ENCODE measurements at places on chromosomes 2 and 18.

DNA sequence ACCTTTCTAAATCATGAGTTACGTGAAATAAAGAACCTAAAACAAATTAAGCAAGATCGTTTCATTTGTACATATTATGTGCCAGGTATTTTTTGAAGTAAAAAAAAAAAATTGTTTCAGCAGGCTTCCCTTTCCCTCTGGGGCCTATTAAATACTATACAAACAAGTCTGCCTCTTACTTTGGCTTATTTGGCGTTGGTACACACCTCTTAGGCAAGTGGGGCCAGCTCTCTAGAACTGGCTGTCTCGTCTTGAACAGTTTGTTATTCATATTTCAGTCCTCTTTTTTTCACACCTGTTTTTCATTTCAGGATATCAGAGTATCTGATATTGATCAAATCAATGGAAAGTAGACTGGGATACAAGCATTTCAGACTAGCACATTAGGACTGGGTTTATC is 27.4 kb upstream of the PPP3R1 start:
- DNase-seq, result no peak

DNA sequence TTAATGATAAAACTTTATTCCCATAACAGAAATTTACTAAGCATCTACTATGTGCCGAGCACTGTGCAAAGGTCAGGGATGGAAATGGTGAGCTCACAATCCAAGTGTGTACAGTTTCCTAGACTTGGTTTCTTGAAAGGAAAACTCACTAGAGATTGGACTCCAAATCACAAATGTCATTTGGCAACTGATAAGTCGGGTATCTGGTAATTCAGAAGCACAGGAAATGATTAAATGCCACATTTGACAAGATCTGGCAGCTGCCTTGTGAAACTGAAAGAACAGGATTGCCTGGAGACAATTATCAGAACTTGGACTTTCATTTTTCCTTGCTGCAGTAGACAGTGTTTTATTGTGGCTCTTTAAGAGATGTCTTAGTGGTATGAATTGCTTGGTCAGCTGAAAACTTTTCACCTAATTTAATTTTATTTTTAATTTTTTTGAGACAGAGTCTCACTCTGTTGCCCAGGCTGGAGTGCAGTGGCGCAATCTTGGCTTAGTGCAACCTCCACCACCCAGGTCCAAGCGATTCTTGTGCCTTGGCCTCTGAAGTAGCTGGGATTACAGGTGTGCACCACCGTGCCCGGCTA is 19.2 kb downstream of the ITGA6 start:
- no peak for DNase-seq

DNA sequence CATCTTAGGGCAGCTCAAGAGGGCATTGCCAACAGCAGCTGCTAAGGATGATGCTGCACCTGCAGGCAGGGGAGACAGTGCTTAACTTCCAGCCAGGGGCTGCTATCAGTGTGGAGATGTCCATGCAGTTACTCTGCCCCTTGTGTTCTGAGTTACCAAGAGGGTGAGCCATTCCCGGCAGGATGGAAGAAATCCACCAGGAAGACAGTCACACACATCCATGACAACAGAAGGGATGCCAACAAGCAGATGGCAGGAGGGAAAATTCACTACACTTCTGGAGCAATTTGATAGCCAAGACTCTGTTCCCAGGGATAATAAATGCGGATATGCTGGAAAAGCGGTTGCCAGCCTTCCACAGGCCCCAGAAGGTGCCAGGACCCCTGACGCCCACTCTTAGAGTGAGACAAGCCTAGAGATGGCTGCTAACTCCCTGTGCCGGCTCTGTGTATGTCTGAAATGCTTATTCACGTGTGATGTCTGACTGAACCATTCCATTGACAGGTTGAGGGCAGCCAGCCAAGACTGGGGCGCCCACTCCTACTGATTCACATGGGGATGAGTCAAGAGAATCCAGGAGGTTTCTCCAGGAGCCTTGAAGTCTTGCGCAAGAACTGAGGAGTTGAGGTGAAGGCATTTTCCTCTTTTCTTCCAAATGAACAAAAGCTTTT is 24.5 kb downstream of the LOXHD1 start:
- DNase-seq, result peak; percentile 40

- no peak for DNase-seq
These were observed 81.9 kb downstream of the SLC66A3 start for GRCh38 chr2:11237122-11237521.

DNA sequence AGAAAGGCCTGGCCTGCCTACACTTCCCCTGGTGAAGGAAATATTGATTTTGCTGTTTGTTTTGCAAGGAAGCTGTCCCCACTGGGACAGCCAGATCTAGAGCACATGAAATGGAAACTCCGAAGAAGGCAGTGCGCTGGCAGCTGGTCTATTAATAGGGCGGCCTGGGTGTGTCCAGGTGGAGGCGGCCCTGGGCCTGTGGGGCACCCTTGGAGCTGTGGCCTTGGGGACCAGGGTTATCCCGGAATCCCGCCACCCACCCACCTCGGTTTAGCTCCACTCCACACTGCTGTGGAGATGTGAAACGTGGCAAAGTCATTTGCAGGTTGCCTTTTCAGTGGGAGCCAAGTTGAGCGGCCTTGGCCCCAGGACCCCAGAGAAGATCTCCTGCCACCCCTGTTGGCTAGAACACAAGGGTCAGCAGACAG is 204.3 kb downstream of the KLHL29 start:
- DNase-seq, result no peak

GRCh38 chr2:126952216-126952615 is 53.5 kb downstream of the TEX51 start:
- DNase-seq, result no peak

DNA sequence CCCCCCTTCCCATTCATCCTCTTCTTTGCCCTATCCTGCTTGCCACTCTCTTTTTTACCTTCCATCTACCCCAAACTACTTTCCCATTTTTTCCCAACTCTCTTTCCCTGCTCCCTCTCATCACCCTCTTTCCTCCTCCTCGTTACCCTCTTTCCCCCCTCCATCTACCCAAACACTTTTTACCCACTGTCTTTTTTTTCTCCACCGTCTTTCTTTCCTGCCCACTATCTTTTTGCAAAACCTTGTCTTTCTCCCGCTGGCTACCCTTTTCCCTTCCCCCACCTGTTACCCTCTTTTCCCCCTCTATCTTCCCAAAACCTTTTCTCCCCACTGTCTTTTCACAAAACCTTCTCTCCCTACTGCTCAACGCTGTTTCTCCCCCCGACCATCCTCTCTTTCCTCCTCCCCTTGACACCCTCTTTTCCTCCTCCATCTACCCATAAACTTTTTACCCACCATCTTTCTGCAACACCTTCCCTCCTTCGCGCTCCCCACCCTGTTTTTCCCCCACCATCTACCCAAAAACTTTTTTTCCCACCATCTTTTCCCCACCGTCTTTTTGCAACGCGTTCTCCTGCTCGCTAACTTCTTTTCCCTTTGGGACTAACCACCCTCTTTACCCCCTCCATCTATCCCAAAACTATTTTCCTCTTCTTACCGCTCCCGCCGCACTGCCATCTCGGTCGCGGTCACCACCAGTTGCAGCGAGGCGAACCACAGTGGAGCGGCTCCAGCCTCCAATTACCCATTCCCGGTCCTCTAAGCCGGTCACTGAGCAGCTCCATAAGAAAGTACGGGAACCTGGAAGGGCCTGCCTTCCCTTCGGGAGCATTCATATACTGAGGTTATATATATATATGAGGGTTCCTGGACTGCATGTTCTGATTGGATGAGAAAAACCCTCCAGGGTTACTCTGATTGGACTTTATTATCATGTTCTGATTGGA is 15.0 kb downstream of the CCDC74A start:
- no peak for DNase-seq

- DNase-seq, result no peak
These were observed 69.3 kb downstream of the LBH start for GRCh38 chr2:30300456-30301221.

- DNase-seq, result no peak
These were observed 42.0 kb upstream of the TRIB2 start for GRCh38 chr2:12674644-12675328.

- no peak for DNase-seq
These were observed 38.7 kb upstream of the ANXA4 start for GRCh38 chr2:69703189-69703588.

GRCh38 chr2:56318147-56318546 is 134.4 kb downstream of the CCDC85A start:
- no peak for DNase-seq

GRCh38 chr2:149129433-149129832 is 90.9 kb downstream of the LYPD6B start:
- no peak for DNase-seq

- peak; percentile 6 for DNase-seq
These were observed 1541.9 kb upstream of the PIK3C3 start for GRCh38 chr18:40413160-40413559.

GRCh38 chr2:163774862-163775261 is 39.1 kb upstream of the FIGN start:
- DNase-seq, result no peak

DNA sequence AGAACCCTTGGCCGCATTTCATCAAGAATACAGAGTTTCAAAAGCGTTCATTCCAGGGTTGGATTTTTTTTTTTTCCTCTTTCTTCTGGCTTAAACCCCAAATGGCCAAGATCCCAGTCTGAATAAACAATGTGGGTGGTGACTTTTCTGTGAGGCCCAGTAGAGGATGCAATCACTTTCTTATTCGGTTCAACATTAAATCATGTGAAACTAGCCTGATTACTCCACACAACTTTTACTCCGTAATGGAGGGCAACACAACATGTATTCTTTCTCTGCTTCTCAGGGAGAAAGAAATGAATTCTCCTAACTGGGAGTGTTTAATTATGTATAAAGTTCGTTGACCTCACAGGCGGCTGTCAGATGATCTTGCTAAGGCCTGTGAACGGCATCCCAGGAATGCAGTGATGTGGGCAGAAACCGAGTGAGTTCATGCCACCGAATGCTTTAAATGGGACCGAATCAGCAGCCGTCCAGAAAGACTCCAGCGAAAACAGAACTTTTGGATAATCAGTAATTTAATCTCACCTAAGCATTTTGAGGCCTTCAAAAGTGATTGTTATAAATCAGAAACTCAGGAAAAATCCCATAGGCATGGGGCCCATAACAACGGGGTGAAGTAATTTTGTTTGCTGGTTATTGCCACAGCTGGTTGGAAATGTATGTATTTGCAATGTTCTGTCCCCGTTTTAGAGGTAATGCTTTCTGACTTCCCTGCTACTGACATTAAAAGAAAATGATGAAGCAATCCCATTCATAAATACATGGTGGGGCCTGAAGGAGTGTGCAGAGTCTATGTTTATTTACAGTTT is 81.5 kb downstream of the BCL2 start:
- DNase-seq, result no peak

DNA sequence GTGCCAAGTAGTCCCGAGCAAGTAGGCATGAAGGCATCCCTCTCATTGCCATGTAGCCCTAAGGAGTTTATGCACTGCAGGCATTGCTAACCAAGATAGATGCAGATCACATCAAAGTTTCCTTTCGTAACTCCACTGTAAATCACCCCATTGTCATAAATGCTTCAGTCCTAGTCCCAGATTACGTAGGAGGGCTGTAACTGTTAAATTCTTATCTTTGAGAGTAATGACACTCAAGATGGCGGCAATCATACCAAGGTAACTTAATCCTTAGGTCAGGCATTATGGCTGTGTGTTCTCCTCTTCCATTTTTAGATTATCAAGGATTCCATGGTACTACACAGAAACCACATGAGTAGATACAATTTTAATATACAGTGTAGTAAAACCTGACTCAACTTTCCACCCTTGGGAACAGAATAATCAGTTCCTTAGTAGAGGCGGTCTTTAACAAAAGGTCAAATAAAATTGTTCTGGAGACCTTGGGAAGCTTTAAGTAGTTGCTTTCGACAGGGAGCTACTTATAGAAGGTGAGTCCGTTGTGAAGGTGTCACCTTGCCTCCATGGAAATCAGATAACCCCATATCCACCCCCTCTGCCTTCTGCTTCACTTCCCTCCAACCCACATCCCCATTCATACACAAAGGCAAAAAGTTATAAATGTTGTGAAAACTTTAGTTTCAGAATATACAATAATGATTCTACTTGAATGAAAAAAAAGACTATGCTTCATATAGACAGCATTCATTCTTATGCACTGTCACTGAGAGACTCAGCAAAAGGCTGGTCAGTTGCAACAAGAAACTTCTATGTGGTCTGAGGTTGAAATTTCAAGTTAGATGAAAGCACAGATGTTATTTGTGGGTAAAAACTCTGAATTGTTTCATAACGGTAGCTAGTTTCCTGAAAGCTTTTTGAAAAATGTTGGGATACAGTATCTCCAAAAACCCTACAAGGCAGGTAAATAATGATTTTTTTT is 64.8 kb upstream of the GALNT5 start:
- DNase-seq, result no peak

DNA sequence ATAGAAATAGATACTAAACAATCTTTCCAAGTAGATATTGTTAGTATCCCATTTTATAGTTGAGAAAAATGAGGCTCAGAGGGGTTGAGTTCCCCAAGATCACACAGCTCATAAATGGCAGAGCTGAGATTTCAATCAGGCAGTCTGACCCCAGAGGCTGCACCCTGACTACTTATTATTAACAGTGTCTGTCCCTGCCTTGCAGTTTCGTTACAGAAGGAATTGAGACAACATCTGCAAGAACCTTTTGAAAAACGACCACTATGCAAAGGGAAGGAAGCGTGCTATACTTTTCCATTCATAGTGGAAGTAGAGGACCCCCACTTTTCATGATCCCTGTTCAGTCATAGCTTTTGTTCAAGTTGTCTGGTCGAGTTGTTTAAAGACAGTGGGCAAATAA is 53.2 kb upstream of the SEC11C start:
- no peak for DNase-seq

GRCh38 chr18:50726960-50727589 is 92.7 kb downstream of the MRO start:
- no peak for DNase-seq

- no peak for DNase-seq
These were observed 1.8 kb downstream of the ZEB2 start for GRCh38 chr2:144517866-144518747.

DNA sequence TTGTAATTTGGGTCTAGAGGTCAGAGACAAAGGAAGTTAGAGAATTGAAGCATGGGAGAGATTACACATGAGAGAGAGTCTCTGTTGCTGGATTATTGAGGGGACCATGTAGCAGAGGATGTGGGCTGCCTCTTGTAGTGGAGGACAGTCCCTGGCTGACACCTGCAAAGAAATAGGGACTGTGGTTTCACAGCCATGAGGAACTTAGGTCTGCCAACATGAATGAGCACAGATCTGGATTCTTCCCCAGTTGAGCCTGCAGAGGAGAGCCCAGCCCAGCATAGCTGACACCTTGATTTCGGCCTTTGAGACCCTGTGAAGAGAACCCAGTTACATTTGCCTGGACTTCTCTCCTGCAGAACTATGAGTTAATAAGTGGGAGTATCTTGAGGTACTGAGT is 179.5 kb upstream of the TWIST2 start:
- DNase-seq, result no peak

GRCh38 chr18:80201739-80202138 is 45.6 kb downstream of the PARD6G start:
- DNase-seq, result no peak

GRCh38 chr2:64018701-64019082 is 536 bp downstream of the VPS54 start:
- no peak for DNase-seq

DNA sequence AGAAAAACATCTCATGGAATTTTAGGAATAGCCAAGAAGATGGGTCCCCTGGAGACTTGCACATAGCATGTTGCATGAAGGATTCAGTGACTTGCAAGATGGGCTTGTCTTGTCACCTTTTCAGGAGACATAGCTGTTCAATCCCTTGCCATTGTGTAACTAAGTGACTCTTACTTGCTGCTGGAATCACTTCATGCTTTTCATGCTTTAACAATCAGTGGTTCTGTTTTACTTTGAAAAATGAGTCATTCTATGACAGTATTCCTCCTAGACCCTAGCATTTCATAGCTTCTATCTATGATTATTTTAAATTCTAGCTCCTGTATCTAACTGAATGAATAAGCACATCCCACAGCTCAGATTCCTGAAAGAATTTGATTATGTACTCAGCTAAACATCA is 2.8 kb downstream of the KYNU start:
- DNase-seq, result no peak
